ENCODE measurements at places on chromosomes 1 and 21.

GRCh38 chr1:147613506-147613905 is 56.8 kb downstream of the ACP6 start:
- no peak for DNase-seq

- no peak for DNase-seq
Measured at GRCh38 chr1:96464066-96464465, 257.5 kb upstream of the PTBP2 start.

GRCh38 chr1:206742719-206743383 is 27.7 kb upstream of the IL19 start:
- DNase-seq = no peak

GRCh38 chr1:63448731-63449246 is 74.2 kb downstream of the ITGB3BP start:
- no peak for DNase-seq

All from HuH-7 (cell line).